HS-27A (cell line): ENCODE measurements at places on chromosomes 4 and X.
A peak's percentile ranks its signal among the peaks of the same experiment; 100 is the strongest.

- DNase-seq, result no peak
Observed at GRCh38 chr4:74328501-74328900, 20.2 kb downstream of the EPGN start.

GRCh38 chr4:70903291-70903603, 1.1 kb downstream of the MOB1B start:
- DNase-seq, result no peak

DNA sequence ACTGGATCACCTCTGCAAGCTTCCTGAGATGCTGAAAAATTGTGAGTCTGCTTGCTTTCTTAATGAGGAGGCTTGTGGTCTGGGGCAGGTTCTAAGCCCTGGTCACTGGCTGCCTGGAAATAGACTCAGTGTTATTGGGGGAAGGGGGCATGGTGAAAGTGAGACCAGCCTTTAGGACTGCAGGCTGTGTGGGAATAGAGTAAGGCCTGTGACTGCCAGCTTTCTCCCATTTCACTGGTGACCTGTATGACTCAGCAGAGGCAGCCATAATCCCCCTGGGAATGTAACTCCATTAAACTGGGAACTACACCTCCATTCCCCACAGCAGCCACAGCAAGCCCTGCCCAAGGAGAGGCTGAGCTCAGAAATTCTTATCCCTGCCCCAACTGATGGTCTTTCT, 55.9 kb upstream of the IL15 start:
- no peak for DNase-seq

- no peak for DNase-seq
Observed at GRCh38 chr4:145785391-145786008, 105.6 kb downstream of the C4orf51 start.

- no peak for DNase-seq
Observed at GRCh38 chrX:109294097-109294814, 187.6 kb downstream of the GUCY2F start.

- DNase-seq, result no peak
Observed at GRCh38 chr4:174080361-174080760, 203.1 kb downstream of the FBXO8 start.

- no peak for DNase-seq
Observed at GRCh38 chr4:54547299-54548097, 110.3 kb upstream of the KIT start.

DNA sequence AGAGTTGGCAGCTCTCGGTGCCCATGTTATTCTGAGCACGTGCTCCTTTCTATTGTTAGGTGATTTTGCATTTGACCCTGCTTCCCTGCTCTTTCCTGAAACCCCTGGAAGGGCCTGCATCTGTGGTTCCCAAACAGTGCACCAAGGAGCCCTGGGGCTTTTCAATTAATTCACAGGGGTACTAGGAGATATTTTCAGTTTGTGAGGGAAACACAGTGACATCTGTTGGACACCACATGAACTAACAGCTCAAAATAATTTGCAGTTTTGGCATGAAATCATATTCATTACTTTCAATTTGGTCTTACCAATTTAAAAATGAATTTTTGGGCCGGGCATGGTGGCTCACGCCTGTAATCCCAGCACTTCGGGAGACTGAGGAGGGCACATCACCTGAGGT, 156.6 kb downstream of the GATB start:
- DNase-seq, result no peak

- no peak for DNase-seq
Observed at GRCh38 chr4:21862917-21863316, 85.7 kb downstream of the KCNIP4 start.

DNA sequence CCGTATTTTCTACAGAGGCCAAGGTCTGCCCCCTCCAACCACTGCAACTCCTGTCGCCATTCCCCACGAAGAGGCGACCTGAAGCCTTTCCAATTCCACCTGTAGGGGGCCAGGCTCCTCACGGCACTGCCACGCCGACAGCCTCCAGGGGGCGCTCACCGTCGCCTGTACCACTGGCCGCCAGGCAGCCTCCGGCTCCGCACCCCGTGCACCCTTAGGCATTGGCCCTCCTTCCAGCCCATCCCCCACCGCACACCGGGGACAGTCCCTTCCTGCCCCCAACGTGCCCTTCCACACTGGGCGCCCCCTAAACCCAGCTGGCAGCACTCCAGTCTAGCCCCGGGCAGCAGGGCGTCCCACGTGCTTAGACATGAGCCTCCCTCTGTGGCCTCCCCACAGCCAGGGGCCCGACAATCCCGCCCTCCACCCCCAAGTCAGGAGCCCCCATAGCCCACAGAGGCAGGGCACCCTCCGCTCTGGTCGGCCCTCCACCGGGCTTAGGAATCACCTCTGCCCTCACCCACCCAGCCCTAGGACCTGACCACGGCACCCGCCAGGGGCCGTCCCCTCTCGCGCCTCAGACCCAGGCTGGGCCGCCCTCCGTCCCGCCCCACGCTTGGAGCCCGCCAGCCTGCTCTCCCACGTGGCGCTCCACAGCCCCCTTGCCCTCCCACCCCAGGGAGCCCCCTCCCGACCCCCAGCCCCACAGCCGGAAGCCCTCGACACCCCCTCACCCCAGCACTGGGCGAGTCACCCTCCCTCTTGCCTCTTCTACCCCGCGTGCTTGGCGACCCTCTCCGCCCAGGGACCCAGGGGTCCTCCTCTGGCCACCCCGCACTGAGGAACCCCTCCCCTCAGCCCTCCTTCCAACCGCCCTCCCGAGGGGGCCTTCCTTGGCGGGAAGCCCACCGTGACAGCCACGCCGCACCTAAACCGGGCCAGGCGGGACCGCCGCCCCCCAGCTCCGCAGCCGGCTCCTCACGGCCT, 711 bp downstream of the PNMA6E start:
- no peak for DNase-seq

DNA sequence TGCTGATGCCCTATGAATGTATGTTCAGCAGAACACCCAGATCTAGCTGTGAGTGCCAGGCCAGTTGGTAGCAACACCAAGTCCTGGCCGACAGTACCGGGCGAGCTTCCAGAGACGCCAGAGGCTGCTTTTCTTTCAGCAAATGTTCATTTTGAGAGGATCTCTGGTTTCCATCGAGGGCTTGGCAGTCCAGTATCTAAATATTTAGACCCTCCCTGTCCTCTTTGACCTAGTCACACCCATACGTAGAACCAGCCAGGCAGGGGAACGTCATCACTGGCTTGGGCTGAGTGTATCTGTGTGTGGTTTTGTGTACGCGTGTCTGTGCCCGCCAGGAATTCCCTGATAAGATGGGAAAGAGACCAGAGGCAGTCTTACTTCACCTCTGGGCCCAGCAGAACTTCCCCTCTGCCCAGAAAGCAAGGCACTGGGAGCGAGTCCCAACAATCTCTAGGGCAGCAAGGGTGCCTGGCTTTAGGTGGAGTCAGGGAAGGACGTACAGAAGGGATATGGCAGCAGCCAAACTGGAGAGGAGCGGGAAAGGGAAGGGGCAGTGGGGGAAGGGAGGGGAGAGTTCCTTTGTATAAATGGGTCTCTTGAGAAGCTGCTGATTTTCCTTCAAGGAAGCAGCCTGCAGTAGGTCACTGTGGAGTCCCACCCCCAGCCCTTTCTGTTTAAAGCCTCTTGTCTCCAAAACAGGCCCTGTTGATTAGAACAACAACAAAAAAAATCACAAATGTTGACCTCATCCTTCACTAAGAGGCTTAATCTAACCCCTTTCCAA, 15.0 kb upstream of the ELF4 start:
- no peak for DNase-seq

DNA sequence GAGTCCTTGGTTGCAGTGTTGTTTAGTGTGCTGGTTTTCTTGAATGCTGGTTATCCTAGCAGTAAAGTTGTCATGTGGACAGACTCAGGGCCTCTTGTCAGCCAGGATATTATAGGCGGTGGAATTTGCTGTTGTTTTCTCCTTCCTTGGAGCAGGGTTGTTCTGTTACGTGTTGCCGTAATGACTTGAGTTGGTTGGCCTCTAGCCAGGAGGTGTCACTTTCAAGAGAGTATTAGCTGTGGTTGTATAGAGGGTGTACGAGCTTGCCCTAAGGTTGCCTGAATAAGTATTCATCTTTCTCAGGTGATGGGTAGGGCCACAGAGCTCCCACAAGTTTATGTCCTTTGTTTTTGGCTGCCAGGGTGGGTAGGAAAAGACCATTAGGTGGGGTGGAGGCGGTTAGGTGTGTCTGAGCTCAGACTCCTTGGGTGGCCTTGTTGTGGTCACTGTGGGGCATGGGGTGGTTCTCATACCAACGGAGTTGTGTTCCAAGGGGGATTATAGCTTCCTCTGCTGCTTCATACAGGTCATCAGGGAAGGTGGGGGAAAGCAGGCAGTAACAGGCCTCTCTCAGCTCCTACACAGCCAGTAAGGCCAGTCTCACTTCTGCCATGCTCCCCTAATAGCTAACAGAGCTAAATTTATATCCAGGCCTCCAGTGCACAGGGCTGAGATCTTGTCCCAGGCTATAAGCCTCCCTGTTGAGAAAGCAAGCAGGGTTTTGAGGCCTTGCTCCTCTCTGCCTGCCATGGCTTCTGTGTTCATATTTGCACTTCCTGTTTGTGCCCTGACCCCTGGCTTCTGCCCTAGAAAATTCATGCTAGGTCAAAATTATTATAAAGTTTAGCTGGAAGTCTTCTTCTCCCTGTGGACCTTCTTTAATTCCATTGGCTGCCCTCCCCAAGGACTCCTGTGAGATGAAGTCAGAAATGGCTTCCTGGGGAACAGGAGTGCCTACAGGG, 594.7 kb downstream of the RAPGEF2 start:
- DNase-seq, result no peak

DNA sequence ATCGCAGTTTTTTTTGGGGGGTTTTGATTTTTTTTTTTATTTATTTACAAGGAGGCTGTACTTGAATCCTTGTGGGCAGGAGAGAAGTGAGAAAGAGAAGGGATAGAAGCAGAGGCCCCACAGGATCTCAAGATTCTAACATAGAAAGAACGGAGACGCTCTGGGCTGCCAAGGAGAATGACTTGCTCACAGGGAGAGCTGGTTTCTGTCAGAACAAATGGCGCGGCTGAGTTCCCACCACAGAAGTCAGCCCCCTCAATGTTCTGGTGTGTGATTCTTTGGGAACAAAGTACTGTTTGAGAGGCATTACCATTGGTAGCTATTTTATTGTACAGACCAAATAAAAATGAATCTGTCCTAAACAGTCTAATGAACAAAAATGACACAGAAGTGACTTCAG, 80.6 kb downstream of the ATXN3L start:
- no peak for DNase-seq

- DNase-seq, result no peak
Observed at GRCh38 chr4:40745285-40745984, 4.3 kb upstream of the NSUN7 start.

GRCh38 chrX:106802388-106803275, at the start of gene TBC1D8B:
TBC1D8B (plus strand) TSS chrX:106802673; CDS start chrX:106802854, 181 bp downstream.
- DNase-seq, result peak; percentile 65

- no peak for DNase-seq
Observed at GRCh38 chrX:24696294-24696693, 2.6 kb downstream of the POLA1 start.

GRCh38 chr4:9832640-9833039, 51.2 kb downstream of the DRD5 start:
- DNase-seq, result no peak

GRCh38 chr4:26105815-26106699, 192.0 kb downstream of the SMIM20 start:
- no peak for DNase-seq

DNA sequence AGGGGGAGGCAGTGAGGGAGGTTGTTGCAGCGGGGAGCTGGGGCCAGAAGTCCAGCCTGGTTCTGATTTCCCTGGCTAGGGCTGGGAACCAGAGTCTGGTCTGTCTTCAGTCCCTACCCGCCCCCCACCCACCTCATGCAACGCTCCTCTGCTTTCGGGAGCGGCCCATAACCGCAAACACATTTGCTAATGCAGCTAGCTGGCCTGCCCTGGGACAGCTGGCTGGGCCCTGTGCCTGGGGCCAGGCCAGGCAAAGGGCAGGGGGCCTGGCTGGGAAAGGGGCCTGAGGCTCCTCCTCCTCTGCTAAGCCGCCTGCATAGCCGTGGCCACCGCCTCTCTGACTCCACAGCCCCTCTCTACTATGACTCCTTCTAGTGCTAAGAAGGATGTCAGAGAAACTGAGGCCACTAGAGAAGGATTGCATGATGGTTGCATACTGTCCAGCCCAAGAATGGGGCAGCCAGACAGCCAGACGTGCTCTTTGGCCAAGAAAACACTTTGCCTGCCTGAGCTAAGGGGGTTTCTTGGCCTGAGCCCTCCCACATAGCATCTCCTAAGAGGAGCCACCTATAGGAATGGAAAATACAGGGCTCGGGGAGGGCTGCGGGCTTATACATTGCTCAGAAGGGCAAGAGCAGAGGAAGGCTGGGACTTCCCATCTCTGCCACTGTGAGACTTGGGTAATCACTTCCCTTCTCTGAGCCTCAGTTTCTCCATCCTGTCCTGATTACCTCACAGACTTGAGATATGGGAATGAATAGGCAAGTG, 76.9 kb downstream of the PJA1 start:
- no peak for DNase-seq

- DNase-seq, result no peak
Observed at GRCh38 chrX:47266643-47267042, 33.8 kb downstream of the USP11 start.

DNA sequence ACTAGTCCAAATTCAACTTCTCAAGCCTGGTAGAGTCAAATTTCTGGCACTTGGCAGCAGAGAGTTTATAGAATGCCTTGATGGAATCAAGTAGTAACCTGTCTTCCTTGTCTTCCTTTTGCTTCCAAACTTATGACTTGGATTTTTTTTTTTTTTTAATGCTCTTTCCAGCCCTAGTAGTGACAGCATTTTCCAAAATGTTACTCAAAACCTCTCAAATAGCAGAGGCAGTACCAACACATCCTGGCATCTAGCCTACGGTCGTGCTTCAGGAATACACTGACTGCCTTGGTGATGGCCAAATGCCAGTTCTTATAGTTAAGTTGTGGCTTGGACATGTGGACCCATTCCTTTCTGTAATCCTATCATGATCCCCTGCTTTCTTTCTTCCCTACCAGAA, 46.0 kb downstream of the GALNT7 start:
- peak; percentile 60 for DNase-seq

GRCh38 chr4:71147261-71147660, 153.8 kb downstream of the DCK start:
- DNase-seq, result no peak

DNA sequence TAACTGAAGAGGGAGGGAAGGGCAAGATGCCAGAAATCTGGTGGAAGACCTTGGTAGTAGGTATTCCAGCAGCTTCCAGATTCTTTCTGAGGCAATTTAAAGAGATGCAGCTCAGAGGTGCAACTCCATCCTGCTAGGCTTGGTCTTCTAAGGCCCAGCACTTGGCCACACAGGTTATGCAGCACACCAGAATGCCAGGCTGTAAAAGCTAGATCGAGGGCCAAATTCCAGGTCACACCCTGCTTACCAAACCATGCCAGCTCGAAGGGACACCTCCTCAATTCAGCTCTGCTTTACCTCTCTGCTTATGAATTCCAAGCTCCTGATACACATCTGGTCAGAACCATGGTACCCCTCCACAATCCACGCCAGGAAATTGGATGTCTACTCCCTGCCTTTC, 19.8 kb upstream of the ATXN3L start:
- DNase-seq, result no peak

DNA sequence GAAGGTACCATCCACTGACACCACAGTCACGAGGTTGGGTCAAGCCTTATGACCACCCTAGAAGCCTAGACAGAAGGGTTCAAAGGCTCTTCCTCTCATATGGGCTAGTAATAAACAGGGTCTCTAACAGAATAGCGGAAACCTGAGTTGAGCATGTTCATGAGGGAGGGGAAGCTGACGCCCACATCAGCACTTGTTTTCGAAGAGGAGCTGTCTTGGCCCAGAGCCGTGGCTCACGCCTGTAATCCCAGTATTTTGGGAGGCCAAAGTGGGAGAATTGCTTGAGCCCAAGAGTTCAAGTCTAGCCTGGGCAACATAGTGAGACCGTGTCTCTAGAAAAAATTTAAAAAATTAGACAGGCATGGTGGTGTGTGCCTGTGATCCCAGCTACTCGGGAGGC, 21.5 kb upstream of the TMSB4X start:
- no peak for DNase-seq

GRCh38 chrX:112688242-112688641, 8.5 kb upstream of the LHFPL1 start:
- no peak for DNase-seq
